ENCODE measurements at places on chromosomes 7 and 10.

DNA sequence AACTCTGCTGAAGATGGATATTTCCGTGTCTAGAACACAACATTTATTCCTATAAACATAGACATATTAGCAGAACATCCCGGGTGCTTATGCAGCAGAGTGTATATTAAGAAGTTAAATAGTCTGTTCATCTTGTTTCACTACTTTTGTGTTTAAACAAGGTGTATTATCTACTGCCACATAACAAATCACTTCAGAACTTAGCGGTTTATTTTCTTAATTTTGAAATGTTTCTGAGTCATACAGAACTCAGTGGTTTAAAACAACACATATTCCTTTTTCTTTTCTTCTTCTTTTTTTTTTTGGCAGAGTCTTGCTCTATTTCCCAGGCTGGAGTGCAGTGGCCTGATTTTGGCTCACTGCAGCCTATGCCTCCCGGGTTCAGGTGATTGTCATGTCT is 25.8 kb downstream of the DENND10 start:
- DNase-seq = no peak

GRCh38 chr7:2313450-2314208 is 612 bp downstream of the SNX8 start:
- DNase-seq = no peak

DNA sequence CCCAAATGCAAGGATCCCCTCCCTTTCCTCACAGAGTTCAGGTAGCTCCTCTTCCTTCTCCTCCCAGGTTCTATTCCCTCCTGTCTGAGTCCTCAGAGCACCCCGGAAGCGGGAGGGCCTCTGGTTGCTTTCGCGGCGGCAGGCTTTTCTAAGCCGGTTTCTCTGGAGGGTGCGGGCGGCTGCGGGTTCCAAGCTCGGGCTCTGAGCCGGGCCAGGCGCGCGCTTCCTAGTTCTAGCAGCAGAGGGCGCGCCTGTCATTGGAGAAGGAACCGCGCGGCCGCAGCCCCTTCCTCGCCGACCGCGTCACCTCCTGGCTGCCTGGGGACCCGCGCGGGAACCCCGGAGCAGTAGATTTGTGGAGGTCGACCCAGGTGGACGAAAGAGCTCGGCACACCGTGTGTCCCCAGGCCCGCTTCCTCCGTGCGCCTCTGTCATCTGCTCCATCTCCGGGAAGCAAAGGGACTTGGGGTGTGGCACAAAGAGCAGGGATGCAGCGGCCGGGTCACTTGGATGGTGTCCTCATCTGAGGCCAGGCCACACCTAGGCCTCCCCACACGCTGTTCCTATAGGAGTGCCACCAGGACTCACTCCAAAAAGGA is 389.0 kb upstream of the PODXL start:
- peak; percentile 8 for DNase-seq

- DNase-seq = no peak
Observed at GRCh38 chr7:18760631-18761445, 265.3 kb downstream of the HDAC9 start.

DNA sequence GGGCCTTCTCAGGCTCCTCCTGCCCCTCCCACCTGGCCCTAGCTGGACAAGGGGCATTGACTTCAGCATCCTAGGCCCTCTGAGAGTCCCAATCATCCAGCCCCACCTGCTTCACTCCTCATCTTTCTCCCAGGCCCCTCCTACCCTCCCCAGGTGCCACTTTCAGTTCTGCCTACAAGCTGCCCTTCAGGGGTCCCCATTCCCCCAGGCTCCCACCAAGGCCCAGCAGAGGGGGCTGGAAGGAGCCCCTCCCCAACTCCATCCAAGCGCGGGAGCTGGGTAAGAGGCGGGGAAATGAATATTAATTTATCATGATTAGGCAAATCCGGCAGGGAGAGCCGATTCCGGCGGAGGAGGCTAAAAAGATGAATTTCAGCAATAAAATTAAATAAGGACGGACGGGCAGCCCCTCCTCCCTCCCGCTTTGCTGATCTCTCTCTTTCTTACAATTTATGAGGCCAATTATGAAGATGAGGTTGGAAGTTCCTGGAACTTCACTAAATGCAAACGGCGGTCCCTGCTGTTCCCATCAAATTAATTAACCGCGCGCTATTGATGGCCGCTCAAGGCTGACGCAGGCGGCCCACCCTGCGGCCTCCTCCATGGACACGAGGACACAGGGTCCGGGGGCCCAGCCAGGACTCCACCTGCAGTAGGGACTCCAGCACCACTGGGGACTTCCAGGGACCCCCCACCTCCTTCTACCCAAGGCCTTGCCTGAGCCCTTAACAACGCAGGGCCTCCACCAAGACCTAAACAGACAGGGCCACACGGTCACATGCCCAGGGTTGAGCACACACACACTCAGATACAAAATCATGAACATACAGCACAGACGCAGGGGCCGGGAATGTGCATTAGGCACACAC is 13.9 kb downstream of the POLL start:
- DNase-seq = no peak

- DNase-seq = no peak
Observed at GRCh38 chr10:47347303-47347675, 874 bp upstream of the RBP3 start.

DNA sequence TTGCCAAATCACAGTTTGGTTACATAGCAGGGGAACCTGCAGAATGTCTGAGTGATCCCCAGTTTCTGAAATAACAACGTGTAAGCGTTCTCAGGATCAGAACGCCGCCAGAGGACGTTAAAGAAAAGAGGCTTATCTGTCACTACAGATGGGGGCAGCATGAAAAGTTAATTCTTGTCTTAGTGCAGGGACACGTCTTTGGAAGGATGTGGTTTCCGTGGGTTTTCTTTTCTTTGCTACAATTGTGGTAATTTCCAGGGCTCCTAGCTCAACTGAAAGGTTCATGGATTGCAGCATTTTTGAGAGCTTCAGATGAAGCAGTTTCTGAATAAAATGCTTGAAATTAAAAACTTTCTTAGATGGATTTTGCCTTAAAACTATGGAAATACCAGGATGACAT is 106.6 kb downstream of the PRKCQ start:
- no peak for DNase-seq

DNA sequence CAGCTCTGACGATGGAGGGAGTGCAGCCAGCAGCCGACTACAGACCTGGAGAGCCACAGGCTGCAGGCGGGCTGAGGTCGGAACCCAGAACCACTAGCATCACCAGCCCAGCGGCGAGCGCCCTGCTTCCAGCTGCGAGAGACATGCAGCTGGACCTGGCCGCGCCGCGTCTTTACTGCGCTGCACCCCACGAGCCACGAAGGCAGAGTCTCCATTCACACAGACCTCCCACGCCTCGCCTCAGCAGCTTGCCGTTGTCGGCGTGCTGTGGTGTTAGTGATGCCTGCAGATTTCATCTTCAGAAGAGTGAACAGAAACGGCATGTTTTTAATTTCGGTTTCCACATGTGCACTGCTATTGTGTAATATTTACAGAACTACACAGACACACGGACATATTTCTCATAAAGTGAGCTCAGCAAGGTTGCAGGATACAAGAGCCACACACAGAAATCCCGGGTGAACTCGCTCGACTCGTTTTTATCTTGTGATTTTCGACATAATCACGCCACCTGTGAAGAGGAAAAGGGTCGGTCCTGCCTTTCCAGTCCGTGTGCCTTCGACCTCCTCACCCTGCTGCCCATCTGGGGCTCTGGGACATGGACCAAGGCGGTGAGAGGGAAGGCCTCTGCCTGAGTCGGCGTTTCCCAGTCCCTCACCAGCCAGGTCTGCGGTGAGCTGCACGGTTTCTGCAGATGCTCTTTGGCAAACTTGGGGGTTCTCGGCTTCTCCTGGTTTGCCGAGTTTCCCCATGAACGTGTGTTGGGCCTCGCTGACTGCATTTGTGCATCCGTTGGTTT is 252.2 kb downstream of the ELFN1 start:
- DNase-seq = no peak

DNA sequence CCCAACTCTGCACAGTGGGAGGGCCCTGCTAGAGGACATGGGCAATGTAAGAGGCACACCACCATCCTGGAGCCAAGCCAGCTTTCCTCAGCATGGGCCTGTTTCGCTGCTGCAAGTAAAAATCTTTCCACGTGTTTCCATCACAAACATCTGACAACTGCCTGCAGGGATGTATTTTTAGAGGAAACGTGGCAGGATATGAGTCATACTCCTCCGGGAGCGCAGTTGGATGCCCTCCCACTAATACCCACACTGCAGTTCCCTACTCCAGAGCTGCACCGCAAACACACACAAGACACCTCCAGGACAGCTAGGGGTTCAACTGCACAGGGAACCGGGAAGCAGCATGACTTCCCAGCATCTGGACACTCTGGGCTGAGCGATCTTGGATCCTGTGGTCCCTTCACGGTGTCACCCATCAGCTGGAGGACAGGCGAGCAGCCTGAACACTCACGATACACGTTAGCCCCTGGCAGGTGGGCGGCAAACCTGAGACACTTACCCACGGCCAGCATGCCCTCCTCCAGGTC is 26.1 kb downstream of the PLAC9 start:
- peak; percentile 24 for DNase-seq

GRCh38 chr7:137506031-137506430 is 162.5 kb upstream of the PTN start:
- no peak for DNase-seq

DNA sequence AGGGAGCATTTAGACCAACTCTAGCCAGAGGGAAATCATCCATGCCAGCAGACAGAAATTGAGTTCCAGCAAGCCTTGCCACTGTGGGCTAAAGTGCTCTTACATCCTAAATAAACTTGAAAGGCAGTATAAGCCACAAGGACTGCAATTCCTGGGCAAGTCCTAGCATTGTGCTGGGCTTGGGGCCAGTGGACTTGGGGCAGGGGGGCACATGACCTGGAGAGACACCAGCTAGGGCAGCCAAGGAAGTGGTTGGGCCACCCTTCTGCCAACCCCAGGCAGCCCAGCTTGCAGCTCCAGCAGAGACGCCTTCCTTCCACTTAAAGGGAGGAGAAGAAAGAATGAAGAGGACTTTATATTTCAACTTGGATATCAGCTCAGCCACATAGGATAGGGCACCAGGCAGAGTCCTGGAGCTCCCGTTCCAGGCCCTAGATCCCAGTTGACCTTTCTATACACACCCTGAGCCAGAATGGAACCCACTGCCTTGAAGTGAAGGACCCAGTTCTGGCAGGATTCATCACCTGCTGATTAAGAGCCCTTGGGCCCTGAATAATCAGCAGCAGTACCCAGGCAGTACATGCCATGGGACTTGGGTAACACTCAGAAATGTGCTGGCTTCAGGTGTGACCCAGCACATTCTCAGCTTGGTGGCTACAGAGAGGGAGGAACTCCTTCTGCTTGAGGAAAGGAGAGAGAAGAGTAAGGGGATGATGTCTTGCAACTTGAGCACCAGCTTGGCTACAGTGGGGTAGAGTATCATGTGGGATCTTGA is 153.0 kb downstream of the GNAI1 start:
- no peak for DNase-seq

DNA sequence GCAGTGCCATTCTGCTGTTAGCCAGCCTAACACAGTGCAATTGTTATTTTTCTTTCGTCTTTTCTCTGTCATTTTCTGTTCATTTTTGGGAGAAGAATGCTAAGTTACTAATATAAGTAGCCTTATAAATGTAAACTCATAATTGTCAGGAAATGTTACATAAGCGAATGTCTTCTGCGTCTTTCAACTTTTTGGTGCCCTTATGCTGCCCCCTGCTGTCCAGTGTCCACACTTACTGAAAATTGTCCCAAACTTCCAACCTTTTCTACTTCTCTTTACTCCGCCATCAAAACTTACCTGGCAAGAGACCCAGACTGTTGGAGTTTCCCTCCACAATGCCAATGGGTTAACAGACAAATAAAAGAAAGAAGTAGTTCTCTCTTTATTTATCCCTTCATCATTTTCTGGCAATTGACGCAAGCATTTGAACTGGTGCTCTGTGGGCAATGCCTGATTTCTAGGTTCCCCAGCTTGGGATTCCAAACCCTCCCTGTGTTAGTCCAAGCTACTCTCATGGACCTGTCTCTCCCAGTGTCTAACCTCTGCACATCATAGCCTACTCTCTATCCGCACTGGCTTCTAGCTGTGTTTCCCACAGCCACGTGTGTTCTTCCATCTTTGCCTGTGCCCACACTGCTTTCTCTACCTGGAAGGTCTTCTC is 21.0 kb upstream of the EPC1 start:
- DNase-seq = no peak

- DNase-seq = no peak
Observed at GRCh38 chr10:129481641-129482040, 14.6 kb downstream of the MGMT start.

DNA sequence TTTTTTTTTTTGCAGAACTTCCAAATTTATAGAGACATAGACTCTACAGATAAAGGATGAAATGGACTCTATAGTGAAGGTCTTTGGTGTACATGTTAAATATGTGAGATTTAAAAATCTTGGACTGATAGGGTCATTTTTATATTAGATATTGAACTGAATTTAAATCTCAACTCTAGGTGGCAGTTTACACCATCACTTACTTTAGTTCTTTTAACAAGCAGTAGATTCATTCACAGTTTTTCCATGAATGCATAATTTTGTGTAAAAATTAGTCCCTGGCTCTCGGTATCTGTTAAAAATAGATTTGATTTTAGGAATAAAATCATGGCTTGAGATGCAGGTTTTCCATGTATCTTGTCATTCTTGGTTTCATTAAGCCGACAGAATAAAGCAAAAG is 31.1 kb upstream of the SNX13 start:
- DNase-seq = no peak

GRCh38 chr7:37074370-37074769 is 350.1 kb upstream of the AOAH start:
- DNase-seq = no peak

DNA sequence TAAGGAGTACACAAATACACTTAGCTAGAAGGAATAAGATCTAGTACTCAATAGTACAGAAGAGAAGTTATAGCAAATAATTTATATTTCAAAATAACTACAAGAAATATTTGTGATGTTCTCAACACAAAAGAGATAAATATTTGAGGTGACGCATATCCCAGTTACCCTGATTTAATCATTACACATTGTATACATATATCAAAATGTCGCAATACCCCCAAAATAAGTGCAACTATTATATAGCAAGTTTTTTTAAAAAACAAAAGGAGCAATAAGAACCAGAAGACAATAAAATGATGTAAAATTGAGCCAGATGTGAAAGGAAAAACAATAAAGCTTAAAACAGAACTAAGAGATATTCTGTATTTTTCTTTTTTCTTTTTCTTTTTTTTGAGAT is 59.3 kb upstream of the KIAA1217 start:
- no peak for DNase-seq

Measured in nucleus accumbens (tissue), 56 donors.